ENCODE measurements at places on chromosomes 5 and 9.

- DNase-seq, result no peak
These were observed 225.3 kb upstream of the TLE4 start for GRCh38 chr9:79346350-79347020.

DNA sequence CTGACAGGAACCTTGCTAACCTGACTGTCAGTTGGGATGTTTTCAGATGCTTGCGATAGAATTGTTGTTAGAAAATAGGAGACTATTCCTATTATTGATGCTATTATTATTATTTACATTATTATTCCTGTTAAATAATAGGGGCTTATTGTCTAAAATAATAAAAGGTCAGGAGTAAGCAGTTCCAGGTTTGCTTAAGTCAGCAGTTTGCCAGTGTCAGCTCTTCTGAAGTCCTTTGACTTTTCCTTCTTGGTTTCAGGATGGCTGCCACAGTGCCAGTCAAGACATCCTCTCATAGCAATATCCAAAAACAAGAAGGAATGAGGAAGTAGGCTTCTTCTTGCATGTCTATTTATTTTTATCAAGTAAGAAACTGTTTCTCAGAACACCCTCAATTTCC, 141.7 kb upstream of the MARCHF11 start:
- DNase-seq, result no peak

- DNase-seq, result no peak
These were observed 32.5 kb downstream of the RAB14 start for GRCh38 chr9:121169094-121169601.

DNA sequence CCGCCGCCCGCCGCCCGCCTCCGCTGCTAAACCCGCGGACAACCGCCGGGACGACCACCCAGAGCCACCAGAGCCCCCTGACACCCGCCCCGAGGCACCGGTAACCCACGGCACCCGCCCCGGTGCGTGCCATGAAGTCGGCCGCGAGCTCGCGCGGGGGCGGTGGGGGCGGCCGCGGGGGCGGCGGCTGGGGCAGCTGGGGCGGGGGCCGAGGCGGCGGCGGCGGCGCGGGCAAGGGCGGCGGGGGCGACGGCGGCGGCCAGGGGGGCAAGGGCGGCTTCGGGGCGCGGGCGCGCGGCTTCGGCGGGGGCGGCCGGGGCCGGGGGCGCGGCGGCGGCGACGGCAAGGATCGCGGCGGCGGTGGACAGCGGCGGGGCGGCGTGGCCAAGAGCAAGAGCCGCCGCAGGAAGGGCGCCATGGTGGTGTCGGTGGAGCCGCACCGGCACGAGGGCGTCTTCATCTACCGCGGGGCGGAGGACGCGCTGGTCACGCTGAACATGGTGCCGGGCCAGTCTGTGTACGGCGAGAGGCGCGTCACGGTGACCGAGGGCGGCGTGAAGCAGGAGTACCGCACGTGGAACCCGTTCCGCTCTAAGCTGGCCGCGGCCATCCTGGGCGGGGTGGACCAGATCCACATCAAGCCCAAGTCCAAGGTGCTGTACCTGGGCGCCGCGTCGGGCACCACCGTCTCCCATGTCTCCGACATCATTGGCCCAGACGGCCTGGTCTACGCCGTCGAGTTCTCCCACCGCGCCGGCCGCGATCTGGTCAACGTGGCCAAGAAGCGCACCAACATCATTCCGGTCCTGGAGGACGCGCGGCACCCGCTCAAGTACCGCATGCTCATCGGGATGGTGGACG, 499 bp downstream of the FBLL1 start:
- DNase-seq, result no peak

GRCh38 chr5:107957051-107957450, 286.3 kb upstream of the EFNA5 start:
- DNase-seq, result no peak

- DNase-seq, result no peak
These were observed 16.2 kb downstream of the RAD1 start for GRCh38 chr5:34899066-34899465.

DNA sequence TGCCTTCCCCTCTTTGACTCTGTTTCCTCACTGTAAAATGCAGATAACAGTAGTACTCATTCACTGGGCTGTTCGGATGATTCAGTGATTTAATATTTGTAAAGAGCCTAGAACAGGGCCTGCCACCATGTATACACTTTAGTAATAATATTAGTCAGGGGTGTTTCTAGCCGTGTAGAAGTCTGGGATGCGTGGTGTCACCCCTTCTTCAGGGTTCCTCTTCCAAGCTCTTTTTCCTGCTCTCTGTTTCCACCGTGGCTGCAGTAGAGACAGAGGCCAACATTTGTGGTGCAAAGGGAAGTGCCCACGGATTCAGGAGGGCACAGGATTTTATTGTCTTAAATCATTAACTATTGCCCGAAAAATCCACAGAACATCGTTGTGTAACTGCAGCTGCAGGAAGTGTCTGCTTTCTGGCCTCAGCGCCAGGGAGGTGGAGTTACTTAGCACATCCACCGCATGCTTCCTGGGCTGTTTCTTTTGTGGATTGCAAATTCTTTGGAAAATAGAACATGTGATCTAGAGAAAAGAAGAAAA, 61.7 kb downstream of the TRIO start:
- no peak for DNase-seq

- DNase-seq, result no peak
These were observed 6.7 kb downstream of the SLC4A9 start for GRCh38 chr5:140366589-140367255.

DNA sequence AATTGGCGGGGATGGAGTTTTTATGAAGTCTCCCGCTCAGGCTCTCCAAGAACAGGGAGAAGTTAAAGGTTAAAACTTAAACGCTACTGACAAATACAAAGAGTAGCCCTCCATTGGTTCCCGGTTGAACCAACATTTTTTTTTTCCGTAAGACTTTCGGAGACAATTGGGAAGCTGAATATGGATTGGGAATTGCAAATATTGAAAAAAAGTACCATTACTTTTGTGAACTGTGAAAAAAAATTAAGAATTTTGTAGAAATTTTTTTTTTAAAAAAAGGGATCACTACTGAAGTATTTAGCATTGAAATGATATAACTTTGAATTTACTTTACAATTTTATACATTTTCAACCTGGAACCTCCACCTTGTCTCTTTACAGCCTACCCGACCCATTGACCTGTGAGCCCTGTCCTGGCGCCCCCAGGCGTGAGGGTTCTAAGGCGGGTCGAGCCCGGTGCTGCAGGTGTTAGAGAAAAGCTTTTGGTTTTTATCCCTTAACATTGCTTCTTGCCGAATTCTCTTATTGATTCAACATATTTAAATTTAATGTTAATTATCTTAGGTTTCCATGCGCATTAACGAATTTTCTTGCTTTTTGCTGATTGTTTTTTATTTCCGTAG, 448 bp upstream of the ZNF782 start:
- DNase-seq, result no peak

DNA sequence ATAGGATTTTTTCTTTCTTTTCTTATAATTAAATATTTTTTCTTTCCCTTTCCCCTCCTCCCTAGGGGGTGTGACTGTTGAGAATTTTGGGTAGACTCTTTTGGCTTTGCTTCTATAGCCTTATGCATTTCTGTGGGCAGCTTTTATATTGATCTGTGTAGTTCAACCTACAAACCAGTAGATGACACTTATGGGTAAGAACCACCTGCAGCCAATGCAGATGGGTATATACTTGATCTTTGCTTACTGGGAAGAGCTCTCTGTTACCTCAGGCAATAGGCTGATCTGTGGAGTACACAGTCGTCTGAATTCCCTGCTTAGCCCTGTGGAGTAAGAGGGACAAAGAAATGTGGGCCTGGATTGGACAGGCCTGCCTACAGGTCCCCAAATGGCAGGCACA, 102.7 kb upstream of the STARD4 start:
- no peak for DNase-seq

DNA sequence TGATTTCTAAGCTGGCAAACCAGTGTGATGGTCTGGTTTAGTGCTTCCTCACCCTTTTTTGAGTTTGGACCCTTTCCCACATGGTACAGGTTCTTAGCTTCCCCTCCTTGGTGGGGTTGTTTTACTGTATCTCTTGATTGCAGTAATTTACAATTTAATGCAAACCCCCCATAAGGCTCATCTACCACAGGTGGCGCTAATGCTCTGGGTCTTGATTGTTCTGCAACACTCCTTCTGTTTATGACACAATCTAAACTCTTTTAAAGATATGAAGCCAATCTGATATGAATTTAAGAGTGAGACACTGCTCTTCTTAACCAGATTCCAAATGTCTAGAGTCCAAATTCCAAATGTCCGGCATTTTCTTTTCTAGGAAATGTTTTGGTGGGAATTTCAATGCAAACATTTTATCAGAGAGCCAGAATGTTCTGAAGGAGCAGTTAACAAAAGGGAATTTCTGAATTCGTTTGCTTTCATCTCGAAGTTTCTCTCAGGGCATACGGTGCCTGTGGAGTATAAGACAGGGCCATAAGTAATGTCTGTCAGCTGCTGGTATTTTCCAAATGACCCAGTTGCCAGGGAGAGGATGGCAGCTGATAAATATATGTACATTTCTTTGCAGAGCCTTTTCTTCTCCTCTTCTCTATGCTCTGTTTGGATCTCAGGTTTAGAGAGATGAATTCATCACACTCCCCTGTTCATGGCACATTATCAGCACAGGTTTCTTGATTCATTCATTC, 246.8 kb downstream of the ARHGAP26 start:
- no peak for DNase-seq

DNA sequence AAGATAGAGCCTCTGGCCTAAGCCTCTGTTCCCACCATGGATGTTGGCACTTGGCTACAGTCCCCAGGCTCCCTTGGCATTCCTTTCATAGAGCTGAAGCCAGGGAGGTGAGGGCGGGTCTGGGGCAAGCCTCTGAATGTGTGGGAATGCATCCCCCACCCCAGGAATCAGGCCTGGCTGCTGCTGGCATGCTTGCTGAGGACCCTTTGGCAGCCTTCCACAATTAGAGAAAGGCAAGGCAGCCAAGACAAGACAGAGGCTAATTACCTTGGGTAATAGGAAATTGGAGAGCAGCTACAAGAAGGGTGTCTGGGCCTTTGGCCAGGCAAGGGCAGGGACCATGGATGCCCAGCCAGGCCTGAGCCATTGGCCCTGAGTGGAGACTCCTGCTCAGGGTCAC, 204.4 kb upstream of the TRIM32 start:
- DNase-seq, result no peak

DNA sequence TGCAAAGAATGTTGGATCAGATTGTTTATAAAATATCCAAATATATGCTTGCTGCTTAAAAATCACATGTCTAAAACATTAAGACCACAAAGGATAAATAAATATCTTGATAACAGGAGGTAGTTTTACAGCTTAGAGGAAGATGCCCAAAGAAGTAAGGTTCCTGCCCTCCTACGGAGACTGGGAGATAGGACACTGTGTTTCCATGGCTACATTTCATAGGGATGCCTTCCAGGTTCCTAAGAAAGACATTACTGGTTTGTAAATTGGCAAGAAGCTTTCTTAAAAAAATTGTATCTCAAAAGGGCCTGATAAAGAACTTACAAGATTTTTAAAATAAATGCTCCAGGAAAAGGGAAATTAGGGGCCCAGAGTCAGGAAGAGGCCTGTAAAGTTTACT, 437.2 kb downstream of the HINT1 start:
- no peak for DNase-seq

DNA sequence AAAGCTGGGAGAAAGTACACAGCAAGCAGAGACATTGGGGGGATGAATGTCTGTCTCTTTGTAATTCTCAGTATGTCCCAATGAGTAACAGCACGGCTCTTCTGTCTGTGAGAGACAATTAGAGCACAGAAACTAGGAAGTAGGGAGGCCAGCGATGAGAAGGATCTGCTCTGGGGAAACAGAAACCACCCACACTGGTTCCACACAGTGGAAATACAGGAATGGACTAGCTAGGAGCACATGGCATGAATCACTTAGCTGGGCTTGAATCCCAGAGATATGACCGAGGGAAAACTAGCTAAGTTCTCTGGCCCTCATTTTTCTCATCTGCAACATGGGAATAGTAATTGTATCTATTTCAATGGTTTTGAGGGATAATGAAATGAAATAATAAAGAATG, 895.9 kb downstream of the TLE4 start:
- DNase-seq, result no peak

- DNase-seq, result no peak
These were observed 85.6 kb downstream of the PTTG1 start for GRCh38 chr5:160507221-160507721.

DNA sequence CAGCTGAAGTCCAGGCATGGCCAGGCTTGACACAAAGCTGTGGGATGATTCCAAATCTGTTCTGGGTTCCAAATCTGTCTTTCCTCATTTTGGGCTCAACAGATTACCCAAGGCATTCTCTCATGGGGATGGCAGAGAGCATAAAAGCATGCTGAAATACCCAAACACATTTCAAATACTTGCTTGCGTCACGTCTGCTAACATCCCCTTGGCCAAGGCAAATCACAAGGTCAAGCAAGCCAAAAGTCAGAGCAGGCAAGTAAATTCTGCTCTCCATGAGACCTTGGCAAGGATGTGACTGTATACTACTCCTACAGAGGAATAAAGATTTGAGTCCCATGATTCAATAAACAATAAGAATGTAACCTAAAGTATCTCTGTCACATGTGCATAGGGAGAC, 306.7 kb downstream of the EPB41L4A start:
- DNase-seq, result no peak

GRCh38 chr5:14415024-14415697, 166.4 kb upstream of the OTULINL start:
- no peak for DNase-seq

- no peak for DNase-seq
These were observed 1793.1 kb downstream of the EFNA5 start for GRCh38 chr5:105877592-105877991.

- no peak for DNase-seq
These were observed 449.5 kb upstream of the TRPC7 start for GRCh38 chr5:136814619-136815378.

DNA sequence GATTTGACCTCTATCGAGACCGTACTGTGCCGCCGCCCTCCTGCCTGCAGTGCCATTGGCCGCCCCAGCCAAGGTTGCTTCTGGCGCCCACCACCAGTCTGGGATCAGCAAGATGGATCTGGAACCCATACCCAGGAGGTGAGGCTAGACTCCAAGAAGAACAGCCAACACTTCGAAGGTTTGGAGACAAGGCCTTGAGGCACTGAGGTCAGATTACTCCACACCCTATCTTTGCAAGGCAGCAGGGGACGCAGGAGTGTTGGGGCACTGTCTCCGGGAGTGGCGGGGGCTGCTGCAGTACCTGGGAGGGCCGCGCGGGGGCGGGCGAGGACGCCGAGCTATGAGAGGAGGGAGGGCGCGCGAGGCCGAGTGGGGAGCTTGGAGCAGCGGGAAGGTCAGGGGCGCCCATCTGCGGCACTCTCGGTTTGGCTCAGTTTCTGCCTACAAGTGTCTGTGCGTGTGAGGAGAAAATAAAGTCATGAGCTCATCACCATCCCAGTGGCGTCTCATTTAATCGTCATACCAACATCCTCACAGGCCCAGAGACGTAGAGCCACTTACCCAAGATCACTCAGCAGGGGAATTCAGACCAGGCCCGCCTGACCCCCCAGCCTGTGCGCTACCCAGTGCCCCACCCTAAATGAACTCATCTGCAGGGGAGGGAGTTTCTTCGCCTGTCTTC, 20.5 kb upstream of the PSD2 start:
- no peak for DNase-seq

DNA sequence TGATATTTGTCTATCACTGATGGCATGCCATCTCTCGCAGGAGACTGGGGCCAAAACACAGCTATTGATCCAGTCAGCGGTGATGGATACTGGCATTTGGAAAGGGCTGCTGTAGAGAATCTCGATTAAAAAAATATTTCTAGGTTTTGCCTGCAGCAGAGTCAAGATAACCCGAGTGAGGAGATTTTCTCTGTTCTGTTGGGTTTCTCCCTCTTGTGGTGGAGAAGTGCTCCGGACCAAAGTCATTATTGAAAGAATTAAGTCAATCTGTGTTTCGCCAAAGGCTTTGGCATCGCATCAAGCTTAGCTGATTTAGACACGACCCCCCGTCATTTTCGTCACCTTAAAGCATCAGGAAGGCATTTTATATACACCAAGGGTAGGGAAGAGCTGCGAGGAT, 97.1 kb upstream of the IRX2 start:
- DNase-seq, result no peak

Measured in cortex of kidney (tissue), 1 donor.